Cortex of kidney (tissue), 1 donor: ENCODE measurements at places on chromosomes 5 and 9.

DNA sequence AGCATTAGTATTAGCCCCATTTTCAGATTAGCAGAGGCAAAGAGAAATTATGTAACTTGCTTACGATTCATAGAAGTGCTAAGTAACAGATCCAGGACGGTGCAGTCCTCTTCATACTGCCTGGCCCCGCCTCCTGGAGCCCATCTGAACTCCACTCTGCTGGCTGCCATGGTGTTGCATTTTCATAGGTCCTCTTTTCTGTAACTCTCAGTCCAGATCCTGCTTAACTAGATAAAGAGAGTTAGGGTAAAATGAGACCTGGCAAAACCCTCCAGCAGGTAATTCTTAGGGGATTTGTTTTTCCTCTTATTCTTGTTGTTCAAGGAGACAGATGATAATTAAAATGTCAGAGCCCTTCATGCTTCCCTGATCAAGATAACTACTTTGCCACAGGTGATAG lies 135.1 kb upstream of the EFNA5 start:
- DNase-seq = no peak

DNA sequence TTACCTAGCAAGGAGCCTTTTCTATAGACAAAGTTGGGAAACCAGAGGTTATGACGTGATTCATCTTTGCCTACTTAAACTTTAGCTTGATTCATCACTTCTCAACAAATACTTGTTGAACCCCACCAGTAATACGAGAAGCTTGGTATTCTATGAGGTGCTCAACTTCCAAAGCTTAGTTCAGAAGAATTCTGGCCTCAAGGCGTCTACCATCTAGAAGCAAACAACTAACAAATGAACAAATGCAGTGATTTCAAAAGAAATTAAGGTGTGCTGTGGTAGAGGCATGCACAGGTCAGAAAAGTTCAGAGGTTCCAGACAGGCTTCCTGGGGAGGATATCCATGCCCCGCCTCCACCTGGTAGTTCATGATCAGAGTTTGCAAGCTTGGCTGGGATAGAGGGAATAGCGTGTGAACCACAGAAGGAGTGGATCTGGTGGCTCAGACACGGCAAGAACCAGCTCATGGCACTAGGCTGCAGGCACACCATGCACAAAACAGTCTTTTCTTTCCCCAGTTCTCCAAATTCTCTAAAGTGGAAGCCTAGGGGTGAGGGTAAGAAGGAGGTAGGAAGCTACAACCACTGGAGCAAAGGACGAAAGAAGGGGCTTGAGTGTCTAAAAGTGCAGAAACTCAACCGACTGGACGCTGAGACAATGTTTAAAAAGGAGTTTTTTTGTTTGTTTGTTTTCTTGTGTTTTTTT lies 473.0 kb downstream of the RAB3C start:
- no peak for DNase-seq

- no peak for DNase-seq
Observed at GRCh38 chr5:172791286-172791685, 20.3 kb upstream of the DUSP1 start.

- no peak for DNase-seq
Observed at GRCh38 chr9:79040671-79041070, 531.1 kb upstream of the TLE4 start.
